ENCODE measurements at places on chromosomes 7 and 10.

GRCh38 chr10:77159538-77160110, 478.0 kb downstream of the KCNMA1 start:
- DNase-seq, result no peak

DNA sequence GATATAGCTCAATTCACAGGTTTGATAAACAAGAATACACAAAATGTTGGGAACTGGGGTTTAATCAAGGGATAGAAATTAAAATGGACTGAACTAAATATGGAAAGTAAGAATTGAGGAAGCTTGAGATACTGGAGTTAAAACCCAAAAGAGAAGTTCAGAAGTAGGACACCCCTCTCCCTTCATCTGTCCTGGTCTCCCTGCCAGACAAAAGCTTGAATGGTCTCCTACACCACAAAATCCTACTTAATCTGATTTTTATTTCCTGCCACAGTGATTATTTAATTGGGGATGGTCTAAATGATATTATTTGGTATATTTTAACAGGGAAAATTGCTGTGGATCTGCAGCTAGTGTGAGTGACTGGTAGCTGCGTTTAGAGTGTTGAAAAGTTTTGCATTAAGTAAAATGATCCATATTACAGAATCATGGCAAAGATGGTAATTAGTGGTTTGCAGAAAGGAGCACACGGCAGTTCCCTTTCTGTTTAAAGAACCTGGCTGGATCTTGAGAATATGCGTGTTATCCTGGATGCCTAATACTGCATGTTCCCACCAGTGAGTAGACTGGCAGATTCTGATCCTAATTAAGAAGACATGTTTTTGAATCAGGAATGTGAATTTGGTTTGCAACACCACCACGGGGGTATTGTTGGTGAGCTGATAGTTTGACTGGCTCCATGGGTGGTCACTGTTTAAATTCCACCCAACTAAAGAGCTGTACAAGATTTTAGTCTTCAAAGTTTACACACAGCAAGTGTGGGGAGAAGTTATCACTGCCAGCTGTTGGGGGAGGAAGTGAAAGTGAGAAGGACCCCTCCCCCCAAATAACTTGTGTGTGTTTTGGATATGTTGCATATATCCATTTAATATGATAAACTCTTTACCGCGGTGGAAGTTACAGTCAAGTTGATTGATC, 5.5 kb downstream of the RBM20 start:
- no peak for DNase-seq

DNA sequence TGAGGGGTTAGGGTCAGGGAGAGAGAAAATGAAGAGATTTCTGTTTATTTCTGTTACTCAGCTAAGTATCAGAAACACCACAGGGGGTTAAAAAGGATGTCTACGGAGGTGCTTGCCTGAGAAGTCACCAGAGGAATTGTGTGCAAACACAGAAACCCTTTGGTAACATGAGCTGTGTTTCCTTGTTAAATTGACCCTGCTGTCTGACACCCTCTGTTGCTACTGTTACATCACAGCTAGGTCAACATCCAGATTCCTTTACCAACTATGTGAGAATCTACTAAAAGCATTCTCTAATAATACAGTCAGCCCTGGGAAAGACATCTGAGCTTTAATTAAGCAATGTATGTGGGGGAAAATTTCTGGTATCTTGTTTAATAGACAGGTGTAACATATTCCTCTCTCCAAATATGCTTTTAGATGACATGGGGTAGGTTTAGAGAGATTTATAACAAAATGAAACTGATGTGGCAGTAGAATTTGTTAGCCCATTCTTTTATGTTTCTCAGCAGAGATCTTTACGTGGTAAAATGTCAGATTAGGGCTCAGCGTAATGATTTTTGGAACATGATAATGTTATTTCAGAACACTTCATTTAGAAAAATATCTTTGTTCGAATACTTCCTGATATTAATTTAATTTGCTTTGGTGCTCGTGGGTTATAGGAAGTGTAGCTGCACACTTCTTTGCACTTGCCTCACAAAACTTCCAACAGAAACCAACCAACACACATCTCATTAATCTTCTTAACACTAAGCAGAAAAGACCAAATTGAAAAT, 168.0 kb upstream of the AHR start:
- DNase-seq, result no peak

GRCh38 chr7:74399006-74399405, 54.7 kb upstream of the GTF2IRD1 start:
- DNase-seq, result no peak

GRCh38 chr7:116429986-116430619, 69.4 kb upstream of the CAV2 start:
- no peak for DNase-seq

- DNase-seq, result no peak
These were observed 57.9 kb downstream of the ZNF467 start for GRCh38 chr7:149715476-149715875.

GRCh38 chr10:117096599-117097201, 41.4 kb downstream of the VAX1 start:
- DNase-seq, result no peak

DNA sequence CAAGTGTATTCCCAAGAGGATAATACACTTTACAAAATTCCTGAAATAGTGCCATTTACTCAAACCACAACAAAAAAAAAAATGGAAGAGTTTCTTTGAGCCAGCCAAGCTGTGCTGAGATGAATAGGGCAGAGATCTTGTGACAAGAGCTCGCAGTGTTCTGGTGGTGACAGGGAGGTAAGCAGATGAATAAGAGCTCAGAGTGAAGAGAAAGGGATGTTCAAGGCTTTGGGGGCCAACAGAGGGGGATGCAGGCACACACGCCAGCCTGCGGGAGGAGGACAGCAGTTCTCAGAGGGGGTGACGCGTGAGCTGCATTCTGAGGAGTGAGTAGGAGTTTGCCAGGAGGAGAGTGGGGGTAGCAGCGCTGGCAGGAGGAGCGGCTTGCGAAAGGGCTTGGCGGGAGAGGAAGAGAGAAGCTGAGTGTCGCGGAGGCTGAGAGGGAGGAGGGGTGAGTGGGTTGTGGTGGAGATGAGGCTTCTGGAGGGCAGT, 194.4 kb upstream of the IMMP2L start:
- DNase-seq, result peak; percentile 82

GRCh38 chr7:132004529-132004928, 448.1 kb upstream of the PODXL start:
- DNase-seq, result no peak

GRCh38 chr10:77881636-77882035, 44.9 kb downstream of the DLG5 start:
- DNase-seq, result no peak

DNA sequence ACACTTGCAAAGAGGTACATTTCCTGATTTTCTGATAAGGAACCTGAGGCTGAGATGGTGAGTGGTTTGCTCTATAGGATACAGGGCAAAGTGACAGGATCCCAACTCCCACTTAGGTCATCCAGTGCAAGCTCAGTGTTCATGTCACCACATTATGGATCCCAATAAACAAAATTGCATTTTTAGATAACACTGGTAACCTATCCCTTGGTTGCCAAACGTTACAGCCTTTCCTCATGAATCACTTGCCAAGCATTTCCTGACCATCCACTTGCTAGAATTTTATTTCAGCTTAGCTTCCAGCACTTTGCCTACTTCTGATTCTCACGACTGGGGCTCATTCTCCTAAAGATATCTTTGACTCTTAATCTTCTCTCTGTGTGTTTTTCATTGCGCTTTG, 131.4 kb upstream of the ODAD2 start:
- DNase-seq, result no peak

- DNase-seq, result no peak
These were observed 10.5 kb downstream of the IKZF1 start for GRCh38 chr7:50314836-50315592.

DNA sequence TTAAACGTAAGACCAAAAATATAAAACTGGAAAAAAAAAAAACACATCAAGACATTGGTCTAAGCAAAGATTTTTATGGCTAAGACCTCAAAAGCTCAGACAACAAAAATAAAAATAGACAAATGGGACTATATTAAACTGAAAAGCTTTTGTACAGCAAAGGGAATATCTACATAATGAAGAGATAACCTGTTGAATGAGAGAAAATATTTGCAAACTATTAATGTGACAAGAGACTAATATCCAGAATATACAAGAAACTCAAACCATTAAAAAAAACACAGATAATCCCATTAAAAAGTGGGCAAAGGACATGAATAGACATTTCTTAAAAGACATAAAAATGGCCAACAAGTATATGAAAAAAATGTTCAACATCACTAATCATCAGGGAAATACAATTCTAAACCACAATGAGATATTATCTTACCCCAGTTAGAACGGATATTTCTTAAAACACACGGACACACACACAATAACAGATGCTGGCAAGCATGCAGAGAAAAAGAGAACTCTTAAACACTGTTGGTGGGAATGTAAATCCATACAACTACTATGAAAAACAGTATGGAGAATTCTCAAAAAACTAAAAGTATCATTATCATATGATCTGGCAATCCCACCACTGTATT, 28.8 kb downstream of the CNOT4 start:
- no peak for DNase-seq

GRCh38 chr10:114893251-114893650, 44.7 kb upstream of the TRUB1 start:
- no peak for DNase-seq

DNA sequence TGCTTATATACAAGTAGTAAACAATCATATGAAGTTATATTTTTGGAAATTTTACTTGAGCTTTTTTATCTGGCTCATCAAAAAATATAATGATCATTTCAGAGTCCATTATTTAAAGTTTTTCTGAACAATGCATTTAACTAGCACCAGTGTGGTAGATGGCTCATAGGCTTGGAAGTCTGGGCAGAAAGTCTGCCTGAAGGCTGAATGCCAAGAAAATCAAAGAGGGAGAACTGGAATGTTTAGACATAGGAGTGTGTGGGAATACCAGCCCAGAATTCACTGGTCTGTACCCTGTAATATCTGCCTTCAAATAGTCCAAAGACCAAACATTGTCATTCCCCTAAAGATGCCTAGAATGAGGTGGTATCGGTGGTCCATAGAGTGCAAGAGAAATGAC, 40.3 kb upstream of the ANK3 start:
- no peak for DNase-seq

DNA sequence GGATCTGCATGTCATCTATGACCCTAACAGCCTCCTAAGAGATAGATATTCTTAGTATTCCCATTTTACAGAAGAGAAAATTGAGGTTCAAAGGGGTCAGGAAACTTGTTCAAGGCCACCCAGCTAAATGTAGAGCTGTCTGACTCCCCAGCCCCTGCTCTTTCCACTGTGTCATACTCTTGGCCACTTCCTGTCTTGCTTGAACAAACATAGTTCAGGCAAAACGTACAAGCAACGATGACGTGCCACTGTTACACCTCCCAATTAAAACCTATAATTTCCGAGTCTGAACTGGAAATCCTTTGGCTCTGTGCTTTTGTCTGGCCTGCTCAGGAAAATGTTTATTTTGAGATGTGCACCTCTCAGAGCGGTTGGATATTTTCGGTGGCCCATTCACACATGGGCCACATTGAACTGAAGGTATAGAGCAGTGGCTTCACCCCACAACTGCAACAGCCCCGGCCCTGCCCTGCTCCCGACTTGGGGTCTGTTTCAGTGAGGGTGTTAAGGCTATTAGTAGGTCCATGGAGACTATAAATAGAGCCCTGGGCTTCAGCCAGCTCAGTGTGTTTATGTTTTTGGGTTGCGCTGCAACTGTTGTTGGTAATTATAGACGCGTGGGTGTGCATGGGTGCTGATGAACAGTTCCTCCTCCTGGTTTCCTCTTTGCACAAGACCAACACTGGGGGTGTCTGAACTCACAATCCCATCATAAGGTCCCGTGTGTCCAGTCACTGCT, 172.3 kb upstream of the ADO start:
- no peak for DNase-seq

- no peak for DNase-seq
These were observed 24.9 kb upstream of the ADO start for GRCh38 chr10:62779487-62780248.

GRCh38 chr7:16404636-16405035, 16.7 kb downstream of the CRPPA start:
- no peak for DNase-seq

GRCh38 chr7:130063036-130063435, 7.3 kb upstream of the KLHDC10 start:
- no peak for DNase-seq

GRCh38 chr10:125991392-125991791, 95.0 kb downstream of the FANK1 start:
- no peak for DNase-seq

GRCh38 chr7:138001529-138002095, at the start of gene CREB3L2:
TSS of gene CREB3L2 (minus strand) at chr7:138002086. CDS start at chr7:138001705, 381 bp downstream.
- peak; percentile 64 for DNase-seq

DNA sequence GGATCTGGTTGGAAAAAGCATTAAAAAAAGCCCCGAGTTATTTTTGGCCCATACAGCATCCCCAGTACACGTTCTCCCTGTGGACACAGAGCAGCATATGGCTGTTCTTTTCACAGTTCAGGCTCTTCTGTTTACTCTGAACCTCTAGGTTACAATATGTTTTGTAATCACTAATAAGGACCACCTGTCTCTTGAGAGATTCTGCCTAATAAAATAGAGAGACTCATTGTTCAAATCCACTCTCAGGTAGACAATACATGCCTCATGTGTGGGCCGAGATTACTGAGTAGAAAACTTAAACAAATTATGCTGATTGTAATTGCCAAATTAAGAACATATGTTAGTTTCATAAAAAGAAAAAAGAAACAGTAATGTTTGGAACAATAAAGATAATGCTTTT, 647.7 kb downstream of the GRM8 start:
- DNase-seq, result no peak

GRCh38 chr10:71371750-71372166, 25.0 kb upstream of the CDH23 start:
- DNase-seq, result no peak

- no peak for DNase-seq
These were observed 10.4 kb downstream of the CPA2 start for GRCh38 chr7:130276796-130277762.

- DNase-seq, result no peak
These were observed 112.0 kb upstream of the FGFR2 start for GRCh38 chr10:121710207-121710606.

DNA sequence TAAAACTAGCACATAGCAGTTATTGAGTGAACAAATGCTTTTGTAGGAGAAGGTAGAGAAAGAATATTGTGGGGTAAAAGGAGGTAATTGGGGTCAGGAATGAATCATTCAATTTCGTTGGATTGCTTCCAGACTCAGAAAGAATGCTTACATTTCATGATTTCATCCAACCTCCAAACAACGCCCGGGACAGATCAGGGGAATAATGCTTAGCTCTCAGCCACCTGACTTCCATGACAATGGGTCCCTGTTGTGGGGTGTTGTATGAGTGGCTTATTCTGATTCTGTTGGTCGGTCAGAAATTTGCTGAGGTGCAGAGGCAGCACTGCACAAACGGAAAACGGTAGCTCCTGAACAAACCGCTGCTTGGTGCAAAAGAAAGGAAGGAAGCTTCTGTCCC, 24.0 kb upstream of the INPP5F start:
- DNase-seq, result no peak

- DNase-seq, result no peak
These were observed 37.0 kb upstream of the DNAJB6 start for GRCh38 chr7:157299613-157300368.

DNA sequence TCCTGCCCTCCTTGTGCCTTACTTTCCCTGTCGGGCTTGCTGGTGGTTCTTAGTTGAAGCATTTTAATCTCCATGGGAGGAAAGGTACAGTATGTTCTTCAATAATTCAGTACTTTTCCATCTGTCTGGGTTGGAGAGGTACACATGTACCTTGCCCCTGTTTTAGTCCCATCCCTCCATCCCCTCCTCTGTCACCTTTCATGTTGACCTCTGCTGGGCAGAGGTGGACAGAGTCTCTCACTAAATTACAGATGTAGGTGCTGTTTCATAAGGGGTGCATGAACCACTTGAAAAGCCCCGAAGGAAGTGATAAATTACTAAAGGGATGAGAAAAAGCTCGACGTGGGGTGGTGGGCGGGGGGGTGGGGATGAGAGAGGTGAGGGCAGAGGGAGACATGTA, 5.4 kb downstream of the AGFG2 start:
- no peak for DNase-seq
